ENCODE measurements at places on chromosomes 7 and 10.

DNA sequence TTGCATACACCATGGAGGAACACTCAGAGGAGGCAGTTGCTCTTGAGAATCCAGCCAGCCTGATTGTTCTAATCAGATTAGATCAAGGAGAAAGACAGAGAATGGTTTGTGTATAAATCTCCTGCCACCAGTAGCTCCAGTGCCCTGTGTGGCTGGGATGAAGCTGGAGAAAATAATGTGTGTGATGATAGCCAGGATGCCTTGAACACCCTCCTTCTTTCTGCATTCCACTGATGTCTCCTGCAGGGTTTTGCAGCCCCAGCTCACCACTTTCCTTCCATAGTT is 614.7 kb upstream of the FOXK1 start:
- H3K27me3 ChIP-seq, result peaks cover 16% of the 10 kb centered on the region
- no peak for DNase-seq
- H3K4me3 ChIP-seq, result no peak overlapping the region
- no peak overlapping the region for H3K27ac ChIP-seq
- H3K36me3 ChIP-seq, result no peaks in the 10 kb centered on the region
- H3K4me1 ChIP-seq, result peaks cover 10% of the 10 kb centered on the region

- no peak overlapping the region for H3K27ac ChIP-seq
- peaks cover 16% of the 10 kb centered on the region for H3K4me1 ChIP-seq
- no peaks in the 10 kb centered on the region for H3K36me3 ChIP-seq
- DNase-seq, result no peak
Observed at GRCh38 chr10:4061441-4061951, 276.5 kb upstream of the KLF6 start.

DNA sequence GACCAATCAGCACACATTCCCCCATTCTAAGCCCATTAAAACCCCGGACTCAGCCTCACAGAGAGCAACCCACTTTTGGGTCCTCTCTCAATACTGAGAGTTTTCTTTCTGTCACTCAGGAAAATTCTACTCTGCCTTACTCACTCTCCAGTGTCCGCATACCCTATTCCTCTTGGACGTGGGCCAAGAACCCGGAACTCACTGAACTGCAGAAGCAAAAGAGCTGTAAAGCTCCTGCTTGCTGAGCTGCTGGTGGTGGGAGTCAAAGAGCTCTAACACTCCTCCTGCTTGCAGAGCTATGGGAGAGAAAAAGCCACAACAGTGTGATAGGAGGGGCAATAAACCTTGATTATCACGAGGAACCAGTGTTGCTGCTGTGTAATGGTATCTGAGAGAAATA is 386.9 kb downstream of the POM121L12 start:
- no peak overlapping the region for H3K4me3 ChIP-seq
- DNase-seq, result no peak

DNA sequence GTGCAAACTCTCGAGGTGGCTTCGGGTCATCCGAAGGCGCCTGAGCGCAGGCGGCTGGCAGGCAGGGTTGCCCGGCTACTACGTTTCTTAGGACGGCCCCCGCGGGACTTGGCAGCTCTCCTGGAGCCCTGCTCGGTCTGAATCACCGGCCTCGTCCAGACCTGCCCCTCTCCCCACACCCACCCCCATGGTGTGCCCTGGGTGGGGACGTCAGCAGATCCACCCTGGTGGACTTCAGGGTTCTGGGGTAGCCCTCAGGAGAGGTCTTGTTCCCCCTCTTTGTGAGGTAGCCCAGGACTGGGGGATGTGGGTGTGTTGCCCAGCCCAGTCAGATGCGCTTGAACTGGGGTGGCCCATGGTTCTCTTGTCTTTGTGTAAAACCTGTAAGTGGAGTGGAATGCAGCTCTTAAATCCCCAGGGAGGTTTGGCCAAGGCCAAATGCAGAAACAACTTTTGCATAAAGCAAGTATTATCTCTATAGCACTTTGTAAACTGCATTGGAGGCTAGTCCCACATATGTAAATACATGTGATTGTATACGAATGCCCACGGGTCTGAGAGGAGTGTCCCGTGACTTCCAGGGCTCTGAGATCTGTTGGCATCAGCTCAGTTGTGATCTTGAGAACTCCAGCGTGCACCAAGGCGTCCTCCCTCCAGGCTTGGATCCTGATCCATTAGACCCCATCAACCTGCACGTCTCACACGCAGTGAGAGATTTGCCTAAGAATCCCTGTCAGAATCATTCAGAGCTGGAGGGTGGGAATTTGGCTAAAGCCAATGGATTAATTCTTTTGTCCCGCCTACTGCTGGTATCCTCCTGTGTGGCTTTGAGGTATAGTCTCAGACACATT is 1.8 kb downstream of the PFKFB3 start:
- no peaks in the 10 kb centered on the region for H3K27me3 ChIP-seq
- no peak for DNase-seq

- H3K36me3 ChIP-seq, result no peaks in the 10 kb centered on the region
- H3K4me1 ChIP-seq, result no peaks in the 10 kb centered on the region
- no peak overlapping the region for H3K27ac ChIP-seq
- no peaks in the 10 kb centered on the region for H3K27me3 ChIP-seq
- no peak for DNase-seq
Observed at GRCh38 chr7:94620703-94621118, 35.2 kb downstream of the SGCE start.

- no peaks in the 10 kb centered on the region for H3K36me3 ChIP-seq
- no peak for DNase-seq
- peaks cover 46% of the 10 kb centered on the region for H3K27me3 ChIP-seq
- H3K4me3 ChIP-seq, result no peak overlapping the region
- no peaks in the 10 kb centered on the region for H3K4me1 ChIP-seq
Observed at GRCh38 chr7:43278088-43278644, 165.7 kb downstream of the HECW1 start.

DNA sequence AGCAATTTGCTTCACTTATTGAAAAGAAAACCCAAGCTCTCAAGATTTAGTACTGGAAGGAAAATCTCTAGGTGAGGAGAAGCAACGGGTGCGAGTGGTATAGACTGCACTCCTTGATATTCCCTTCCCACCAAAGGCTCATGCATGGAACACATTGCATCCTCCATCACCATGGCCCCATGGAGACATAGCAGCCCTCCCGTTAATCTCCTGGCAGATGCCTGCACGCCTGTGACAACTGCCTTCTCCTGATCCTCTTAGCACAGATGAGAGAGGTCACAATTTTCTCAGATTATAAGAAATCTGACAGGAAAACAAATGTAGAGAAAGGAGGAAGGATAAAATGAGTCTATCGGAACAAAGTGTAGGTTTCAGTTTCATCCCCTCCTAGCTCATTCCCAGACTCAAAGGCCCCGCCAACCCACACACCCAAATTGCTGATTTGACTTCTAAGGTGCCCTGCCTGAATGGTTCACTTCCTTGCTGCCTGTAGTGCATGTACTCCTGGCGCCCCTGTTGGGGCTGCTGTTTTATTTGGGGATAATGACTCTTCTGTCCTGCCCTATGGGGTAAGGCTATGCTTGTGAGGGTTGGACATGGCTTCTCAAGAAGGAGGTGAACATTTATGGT is 50.0 kb downstream of the PLXNA4 start:
- H3K4me3 ChIP-seq, result no peak overlapping the region
- no peak overlapping the region for H3K27ac ChIP-seq
- H3K27me3 ChIP-seq, result peaks cover 34% of the 10 kb centered on the region
- DNase-seq, result no peak

DNA sequence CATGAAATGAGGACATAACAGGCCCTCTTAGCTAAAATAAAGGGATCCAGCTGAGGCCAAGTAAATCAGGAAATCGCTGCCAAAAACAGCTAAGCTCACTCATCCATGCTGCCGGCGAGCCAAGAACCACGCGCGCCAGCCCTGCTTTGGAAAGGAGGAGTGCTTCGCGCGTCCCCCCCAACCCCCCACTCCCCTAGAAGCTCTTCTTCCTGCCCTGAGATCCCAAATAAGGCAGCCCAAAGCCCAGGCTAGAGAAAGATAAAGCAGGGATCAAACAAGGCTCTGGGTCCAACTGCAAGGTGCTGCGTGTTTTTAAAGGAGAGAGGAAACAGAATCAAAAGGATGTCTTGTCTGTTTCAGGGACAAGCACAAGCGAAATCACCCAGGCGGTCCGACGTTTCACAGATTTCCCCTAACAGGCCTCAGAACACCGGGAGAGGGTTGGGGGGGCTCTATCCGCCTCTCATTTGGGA is 168.3 kb upstream of the AUTS2 start:
- H3K27ac ChIP-seq, result no peak overlapping the region
- H3K4me1 ChIP-seq, result peaks cover 11% of the 10 kb centered on the region
- H3K27me3 ChIP-seq, result peaks cover 64% of the 10 kb centered on the region

GRCh38 chr7:143391462-143392404 is 10.6 kb downstream of the ZYX start:
- no peak overlapping the region for H3K4me3 ChIP-seq
- peaks cover 13% of the 10 kb centered on the region for H3K4me1 ChIP-seq
- peaks cover 16% of the 10 kb centered on the region for H3K36me3 ChIP-seq
- DNase-seq, result no peak

GRCh38 chr10:14089556-14090292 is 241.0 kb downstream of the FRMD4A start:
- H3K27me3 ChIP-seq, result peaks cover 21% of the 10 kb centered on the region
- no peak overlapping the region for H3K4me3 ChIP-seq
- H3K27ac ChIP-seq, result no peak overlapping the region

DNA sequence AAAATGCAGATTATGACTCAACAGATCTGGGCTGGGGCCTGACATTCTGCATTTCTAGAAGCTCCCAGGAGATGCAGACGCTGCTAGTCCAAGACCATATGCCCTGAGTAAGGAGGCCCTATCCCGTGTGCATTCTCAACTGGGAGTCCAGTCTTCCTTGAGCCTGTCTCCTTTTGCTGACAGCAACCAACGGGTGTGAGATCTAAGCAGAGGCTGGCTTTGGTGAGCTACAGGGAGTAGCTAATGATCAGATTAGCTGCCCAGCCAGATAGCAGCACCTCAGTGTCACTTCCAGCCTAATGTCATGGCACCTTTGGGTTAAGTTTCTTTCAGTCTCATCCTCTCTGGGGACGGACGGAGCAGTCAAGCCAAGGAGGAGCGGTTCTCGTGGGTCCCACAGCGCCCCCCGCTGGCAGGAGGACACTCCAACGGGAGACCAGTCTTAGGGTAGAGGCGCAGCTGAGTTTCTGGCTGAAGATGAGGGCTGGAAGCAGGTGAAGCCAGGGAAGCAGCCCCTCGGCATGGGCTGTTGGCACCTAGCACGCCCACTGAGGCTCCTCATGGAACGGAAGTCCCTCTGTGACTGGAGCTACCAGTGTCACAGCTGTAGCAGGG is 154.0 kb downstream of the CCDC3 start:
- no peaks in the 10 kb centered on the region for H3K36me3 ChIP-seq
- DNase-seq, result no peak
- H3K27ac ChIP-seq, result no peak overlapping the region
- H3K4me1 ChIP-seq, result peaks cover 6% of the 10 kb centered on the region
- H3K4me3 ChIP-seq, result no peak overlapping the region
